T-helper 2 cell (primary cell): ENCODE measurements at places on chromosomes 5 and 9.

DNA sequence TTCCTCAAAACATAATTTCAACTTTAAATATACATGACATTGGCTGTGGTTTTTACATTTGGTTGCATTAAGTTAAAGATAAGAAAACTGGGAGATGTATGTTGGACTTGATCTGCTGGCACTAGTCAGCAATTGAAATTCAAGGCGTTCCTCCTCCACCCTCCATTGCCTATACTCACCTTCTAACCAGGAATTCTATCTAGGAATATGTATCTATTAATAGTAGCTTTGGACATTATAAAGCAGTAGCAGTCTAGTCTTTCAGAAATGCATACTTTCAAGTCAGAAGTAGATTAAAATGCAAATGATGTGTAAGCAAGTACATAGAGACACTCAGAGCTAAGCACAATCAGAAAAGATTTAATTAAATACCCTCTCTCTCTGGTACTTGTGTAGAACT lies 24.9 kb downstream of the FER start:
- no peak for DNase-seq

DNA sequence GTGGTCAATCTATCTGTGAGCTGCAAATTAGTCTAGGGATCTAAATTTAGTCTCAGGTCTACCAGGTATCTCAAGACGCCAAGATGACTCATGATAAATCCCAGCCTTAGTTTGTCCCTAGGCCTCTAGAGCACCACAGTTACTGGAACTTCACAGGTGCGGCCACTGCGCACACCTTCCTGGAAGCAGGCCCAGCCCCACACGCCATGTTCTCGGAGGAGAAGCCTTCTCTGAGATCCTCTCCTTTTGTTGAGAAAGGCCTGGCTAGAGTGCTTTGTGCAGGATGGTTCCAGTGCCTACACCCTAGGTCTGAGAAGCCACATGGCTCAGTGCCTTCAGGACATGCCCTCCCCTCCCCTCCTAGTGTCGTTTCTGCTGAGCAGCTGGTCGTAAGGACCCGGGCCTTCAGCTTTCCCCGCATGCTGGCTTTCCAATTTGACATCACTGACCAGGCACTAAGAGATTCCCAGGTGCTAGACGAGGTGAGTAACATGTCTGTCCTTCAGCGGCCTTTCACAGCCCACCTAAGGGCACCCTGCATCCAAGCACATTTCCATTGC lies 51.9 kb downstream of the IPPK start:
- DNase-seq: no peak

- DNase-seq: no peak
Measured at GRCh38 chr9:101138509-101138908, 110.0 kb downstream of the PLPPR1 start.

GRCh38 chr9:26694381-26695297 lies 198.0 kb downstream of the CAAP1 start:
- DNase-seq: no peak

DNA sequence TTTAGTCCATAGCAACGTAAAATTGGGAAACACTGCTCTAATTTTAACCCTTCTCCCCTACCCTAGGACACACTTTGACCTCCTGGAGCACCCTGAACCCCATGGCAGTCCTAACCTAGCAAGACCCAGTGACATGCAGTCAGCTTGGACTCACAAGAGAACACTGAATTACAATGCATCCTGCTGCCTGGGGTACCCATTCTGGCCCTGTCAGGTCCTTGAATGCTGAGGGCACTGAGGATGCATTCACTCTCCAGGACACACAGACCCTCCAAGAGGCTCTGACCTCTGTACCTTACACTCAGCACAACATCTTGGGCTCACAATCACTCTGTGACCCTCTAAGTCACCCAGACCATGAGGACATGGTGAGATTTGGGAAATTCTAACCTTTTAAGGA lies 1.8 kb upstream of the PROP1 start:
- DNase-seq: no peak

DNA sequence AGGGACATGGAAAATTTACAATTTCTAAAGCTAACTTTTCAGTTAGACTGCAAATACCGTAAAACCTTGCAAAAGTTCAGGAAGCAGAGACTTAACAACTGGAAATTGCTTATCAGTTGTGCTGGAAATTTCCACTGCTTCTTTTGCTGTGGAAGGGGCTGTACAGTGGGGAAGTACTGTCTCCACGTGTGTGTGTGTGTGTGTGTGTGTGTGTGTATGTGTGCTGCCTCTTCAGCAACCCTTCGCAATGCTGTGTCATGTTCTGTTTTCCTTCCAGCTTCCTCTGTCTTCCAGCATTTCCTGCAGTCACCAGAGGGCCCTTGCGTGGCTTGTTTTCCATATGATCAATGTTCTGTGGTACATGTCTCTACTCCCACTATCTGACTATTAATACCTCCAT lies 87.5 kb upstream of the RANBP3L start:
- no peak for DNase-seq

- DNase-seq: no peak
Measured at GRCh38 chr5:96856371-96856770, 19.9 kb upstream of the ERAP2 start.
